ENCODE measurements at places on chromosomes 11 and 22.

- peak; percentile 52 for DNase-seq
- H3K4me1 ChIP-seq, result peaks cover 7% of the 10 kb centered on the region
- no peaks in the 10 kb centered on the region for H3K27me3 ChIP-seq
Observed at GRCh38 chr11:6531267-6531752, 34.2 kb downstream of the DNHD1 start.

GRCh38 chr11:20249378-20249777 is 89.1 kb upstream of the DBX1 start:
- no peaks in the 10 kb centered on the region for H3K27me3 ChIP-seq
- no peak overlapping the region for H3K4me3 ChIP-seq
- H3K4me1 ChIP-seq, result no peaks in the 10 kb centered on the region
- H3K36me3 ChIP-seq, result no peaks in the 10 kb centered on the region
- DNase-seq, result no peak

- DNase-seq, result no peak
- no peak overlapping the region for H3K4me3 ChIP-seq
- H3K4me1 ChIP-seq, result no peaks in the 10 kb centered on the region
- H3K27me3 ChIP-seq, result no peaks in the 10 kb centered on the region
- no peak overlapping the region for H3K27ac ChIP-seq
- no peaks in the 10 kb centered on the region for H3K36me3 ChIP-seq
Observed at GRCh38 chr11:97938789-97939188, 1082.0 kb upstream of the CNTN5 start.

DNA sequence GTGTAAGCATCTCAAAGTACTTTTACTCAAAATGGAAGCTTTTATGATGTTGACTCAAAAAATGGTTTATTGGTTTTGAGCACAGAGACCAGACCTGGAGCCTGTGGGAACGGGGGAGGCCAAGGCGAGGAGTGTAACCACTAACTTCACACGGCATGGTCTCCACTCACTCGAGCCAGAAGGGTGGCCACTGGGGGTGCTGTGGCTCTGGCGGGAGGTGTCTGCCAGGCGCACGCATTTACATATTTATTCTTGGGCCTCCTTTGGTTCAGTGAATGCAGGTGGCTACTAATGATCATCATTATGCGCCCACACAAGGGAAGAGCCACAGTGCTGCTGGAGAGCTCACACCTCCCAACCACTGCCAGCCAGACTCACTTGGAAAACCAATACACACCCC is 64.6 kb downstream of the FLRT1 start:
- H3K4me3 ChIP-seq, result no peak overlapping the region
- H3K36me3 ChIP-seq, result no peaks in the 10 kb centered on the region
- DNase-seq, result no peak
- H3K4me1 ChIP-seq, result no peaks in the 10 kb centered on the region

GRCh38 chr11:108069947-108070346 is 51.4 kb upstream of the ACAT1 start:
- H3K36me3 ChIP-seq, result peaks cover 20% of the 10 kb centered on the region
- peaks cover 17% of the 10 kb centered on the region for H3K4me1 ChIP-seq
- DNase-seq, result peak; percentile 14
- no peak overlapping the region for H3K4me3 ChIP-seq
- peak overlapping the region; percentile 50 for H3K27ac ChIP-seq

DNA sequence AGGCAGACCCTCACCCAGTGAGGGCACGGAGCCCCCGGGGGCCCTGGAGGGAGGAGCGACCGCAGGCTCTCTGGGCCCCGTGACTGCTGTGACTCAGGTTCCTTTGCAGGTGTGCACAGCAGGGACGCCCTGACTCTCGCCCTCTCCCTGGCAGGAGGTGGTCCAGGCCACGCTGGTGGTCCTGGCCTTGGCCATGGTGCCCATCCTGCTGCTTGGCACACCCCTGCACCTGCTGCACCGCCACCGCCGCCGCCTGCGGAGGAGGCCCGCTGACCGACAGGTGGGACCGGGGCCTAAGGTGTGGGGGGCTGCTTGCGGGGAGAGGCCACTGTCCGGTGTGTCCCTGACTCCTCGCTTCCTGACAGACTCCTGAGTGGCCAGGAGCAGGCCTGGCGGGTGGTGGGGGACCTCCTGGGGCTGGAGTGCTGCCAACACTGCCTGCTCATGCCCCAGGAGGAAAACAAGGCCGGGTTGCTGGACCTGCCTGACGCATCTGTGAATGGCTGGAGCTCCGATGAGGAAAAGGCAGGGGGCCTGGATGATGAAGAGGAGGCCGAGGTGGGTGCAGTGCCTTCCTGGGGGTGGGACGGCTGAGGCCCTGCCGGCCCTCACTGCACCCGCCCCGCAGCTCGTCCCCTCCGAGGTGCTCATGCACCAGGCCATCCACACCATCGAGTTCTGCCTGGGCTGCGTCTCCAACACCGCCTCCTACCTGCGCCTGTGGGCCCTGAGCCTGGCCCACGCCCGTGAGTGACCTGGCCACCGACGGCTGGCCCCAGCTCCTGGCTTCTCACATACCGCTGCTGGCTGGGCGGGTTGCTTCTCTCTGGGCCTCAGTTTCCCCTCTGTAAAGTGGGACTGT is 10.9 kb downstream of the TCIRG1 start:
- H3K27ac ChIP-seq, result no peak overlapping the region
- DNase-seq, result no peak
- no peaks in the 10 kb centered on the region for H3K27me3 ChIP-seq
- H3K36me3 ChIP-seq, result peaks cover 42% of the 10 kb centered on the region

DNA sequence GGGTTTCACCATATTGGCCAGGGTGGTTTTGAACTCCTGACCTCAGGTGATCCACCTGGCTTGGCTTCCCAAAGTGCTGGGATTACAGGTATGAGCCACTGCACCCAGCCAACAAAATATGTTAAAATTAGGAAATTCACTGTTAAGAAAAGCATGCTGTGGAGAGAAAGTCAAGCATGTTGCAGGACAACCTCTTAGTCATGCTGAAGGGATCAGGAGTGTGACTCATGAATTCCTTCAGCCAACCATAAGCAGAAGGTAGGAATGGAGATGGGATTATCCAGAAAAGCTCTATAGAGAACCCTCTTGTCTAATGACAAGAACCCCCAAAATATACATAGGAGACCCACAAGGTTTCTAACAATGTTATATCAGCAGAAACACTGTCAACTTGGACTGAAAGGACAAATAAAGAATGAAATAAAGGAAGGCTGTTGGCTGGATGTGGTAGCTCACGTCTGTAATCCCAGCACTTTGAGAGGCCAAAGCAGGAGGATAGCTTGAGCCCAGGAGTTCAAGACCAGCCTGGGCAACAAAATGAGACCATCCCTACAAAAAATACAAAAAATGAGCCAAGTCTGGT is 16.0 kb downstream of the MRTFA start:
- no peak overlapping the region for H3K27ac ChIP-seq
- H3K36me3 ChIP-seq, result no peaks in the 10 kb centered on the region
- no peak for DNase-seq
- H3K4me3 ChIP-seq, result no peak overlapping the region

DNA sequence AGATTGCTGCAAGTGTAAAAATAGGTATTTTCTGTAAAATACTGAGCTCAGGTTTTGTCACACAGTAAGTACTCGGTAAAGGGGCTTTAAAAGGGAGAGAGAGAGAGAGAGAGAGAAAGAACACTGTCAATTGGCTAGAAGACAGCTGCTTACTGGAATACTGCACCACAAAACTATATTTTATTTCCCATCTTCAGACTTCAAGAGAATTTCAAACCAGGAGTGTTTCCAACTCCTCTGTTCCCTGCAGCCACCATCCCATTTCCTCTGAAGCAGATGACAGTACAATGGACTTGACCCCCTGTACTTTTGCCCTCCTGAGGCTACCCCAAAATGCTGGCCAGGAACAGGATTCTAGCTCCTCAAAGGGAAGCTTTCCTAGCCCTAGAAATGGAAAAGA is 89.7 kb downstream of the RELT start:
- H3K4me3 ChIP-seq, result no peak overlapping the region
- no peak overlapping the region for H3K27ac ChIP-seq
- no peaks in the 10 kb centered on the region for H3K27me3 ChIP-seq
- DNase-seq, result no peak
- no peaks in the 10 kb centered on the region for H3K4me1 ChIP-seq
- no peaks in the 10 kb centered on the region for H3K36me3 ChIP-seq

- H3K4me1 ChIP-seq, result no peaks in the 10 kb centered on the region
- H3K4me3 ChIP-seq, result no peak overlapping the region
- no peak for DNase-seq
- no peaks in the 10 kb centered on the region for H3K27me3 ChIP-seq
Observed at GRCh38 chr22:32839831-32840584, 38.5 kb downstream of the TIMP3 start.

DNA sequence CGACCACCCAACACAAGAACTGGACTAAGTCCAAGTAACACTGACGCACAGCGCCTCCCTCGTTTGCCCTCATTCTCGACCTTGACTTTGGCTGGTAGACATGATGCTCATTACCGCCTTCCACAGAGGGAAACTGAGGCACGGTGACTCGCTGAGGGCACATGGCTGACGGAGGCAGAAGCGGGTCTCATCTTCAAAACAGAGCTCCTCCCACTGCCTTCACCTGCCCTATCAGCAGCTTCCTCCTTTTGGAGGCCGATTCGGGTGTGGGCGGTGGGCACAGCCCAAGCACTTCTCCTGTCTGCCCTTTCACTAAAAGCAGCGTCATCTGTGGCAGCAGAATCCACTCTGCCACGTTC is 2.0 kb upstream of the KMT5B start:
- H3K4me1 ChIP-seq, result peaks cover 35% of the 10 kb centered on the region
- H3K27ac ChIP-seq, result no peak overlapping the region
- H3K4me3 ChIP-seq, result no peak overlapping the region
- H3K27me3 ChIP-seq, result no peaks in the 10 kb centered on the region

DNA sequence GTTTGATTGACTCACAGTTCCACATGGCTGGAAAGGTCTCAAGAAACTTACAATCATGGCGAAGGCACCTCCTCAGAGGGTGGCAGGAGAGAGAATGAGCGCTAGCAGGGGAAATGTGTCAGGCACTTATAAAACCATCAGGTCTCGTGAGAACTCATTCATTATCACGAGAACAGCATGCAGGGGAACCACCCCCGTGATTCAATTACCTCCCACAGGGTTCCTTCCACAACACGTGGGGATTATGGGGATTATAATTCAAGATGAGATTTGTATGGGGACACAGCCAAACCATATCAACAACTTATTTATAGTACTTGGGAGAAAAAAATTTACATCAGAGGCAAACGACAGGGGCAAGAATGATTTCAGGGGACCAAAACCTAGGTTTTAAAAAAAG is 3.0 kb downstream of the ME3 start:
- H3K27ac ChIP-seq, result no peak overlapping the region
- peaks cover 8% of the 10 kb centered on the region for H3K4me1 ChIP-seq
- H3K27me3 ChIP-seq, result no peaks in the 10 kb centered on the region
- no peak overlapping the region for H3K4me3 ChIP-seq

DNA sequence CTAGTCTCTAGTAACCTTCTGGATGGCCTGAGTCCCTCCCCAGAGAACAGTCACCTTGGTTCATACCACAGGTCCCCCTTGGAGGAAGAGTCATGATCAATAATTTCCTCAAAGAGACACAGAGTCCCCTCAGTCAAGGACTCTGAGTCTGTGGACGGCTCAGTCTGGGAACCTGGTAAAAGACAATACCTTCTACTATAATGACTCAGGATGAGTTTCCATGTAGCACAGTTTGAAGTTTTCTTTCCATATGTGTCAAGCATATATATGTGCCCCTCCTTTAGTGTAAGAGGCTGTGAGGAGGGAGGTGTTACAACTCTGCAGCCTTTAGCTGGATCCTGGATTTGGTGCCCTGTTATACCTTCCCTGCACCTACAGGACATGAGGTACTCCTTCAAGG is 54.4 kb upstream of the TSKU start:
- no peak for DNase-seq
- no peak overlapping the region for H3K4me3 ChIP-seq

GRCh38 chr22:38027487-38027886 is 29.7 kb upstream of the PICK1 start:
- H3K27ac ChIP-seq, result no peak overlapping the region
- no peaks in the 10 kb centered on the region for H3K36me3 ChIP-seq
- H3K27me3 ChIP-seq, result no peaks in the 10 kb centered on the region
- H3K4me3 ChIP-seq, result no peak overlapping the region
- H3K4me1 ChIP-seq, result no peaks in the 10 kb centered on the region
- DNase-seq, result no peak

DNA sequence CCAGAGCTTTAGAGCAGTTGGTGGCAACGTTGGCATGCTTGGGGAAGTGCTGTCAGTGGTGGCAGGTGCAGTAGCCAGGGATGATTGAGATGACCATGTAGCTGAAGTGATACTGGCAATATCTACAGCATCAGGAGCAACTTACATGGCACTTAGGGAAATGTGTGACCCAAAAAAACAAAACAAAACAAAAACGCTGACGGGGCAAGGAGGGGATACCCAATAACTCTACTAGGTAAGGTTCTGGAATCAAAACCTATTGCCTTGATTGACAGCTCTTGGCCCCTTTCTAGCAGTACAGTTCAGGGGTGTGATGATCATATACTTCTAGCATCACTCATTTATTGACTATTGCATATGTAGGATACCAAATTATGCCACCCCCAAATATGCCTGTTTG is 312.6 kb downstream of the AASDHPPT start:
- H3K27me3 ChIP-seq, result no peaks in the 10 kb centered on the region
- no peak overlapping the region for H3K27ac ChIP-seq
- H3K4me3 ChIP-seq, result no peak overlapping the region
- DNase-seq, result no peak

DNA sequence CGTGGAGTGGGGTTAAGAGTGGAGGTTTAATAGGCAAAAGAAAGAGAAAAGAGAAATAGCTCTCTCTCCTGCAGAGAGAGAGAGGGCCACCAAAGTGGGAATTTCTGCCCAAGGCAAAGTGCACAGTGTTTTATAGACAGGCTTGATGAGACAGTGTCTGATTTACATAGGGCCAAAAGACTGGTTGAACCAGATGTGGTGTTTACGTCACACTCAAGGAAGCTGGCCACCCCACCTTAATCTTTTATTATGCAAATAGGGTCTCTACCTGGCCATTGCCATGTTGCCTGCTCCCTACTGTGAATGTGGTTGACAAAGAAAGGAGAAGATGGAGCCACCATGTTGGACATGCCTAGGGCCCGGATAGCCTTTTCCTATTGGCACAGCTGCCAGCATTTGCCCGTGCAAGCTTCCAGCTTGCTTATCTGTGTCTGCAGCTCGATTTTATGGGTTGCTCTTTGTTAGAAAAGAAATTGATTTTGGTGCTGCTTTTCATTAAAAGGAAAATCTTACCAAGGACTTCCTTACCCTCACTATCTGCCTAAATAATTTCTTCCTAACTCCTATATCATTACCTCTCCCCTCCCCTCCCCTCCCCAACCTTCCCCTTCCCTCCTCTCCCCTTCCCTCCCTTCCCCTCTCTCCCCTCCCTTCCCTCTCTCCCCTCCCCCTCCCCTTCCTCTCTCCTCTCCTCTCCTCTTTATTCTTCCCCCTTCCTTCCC is 436.0 kb downstream of the NELL1 start:
- no peak overlapping the region for H3K27ac ChIP-seq
- no peaks in the 10 kb centered on the region for H3K4me1 ChIP-seq
- no peak for DNase-seq
- no peaks in the 10 kb centered on the region for H3K27me3 ChIP-seq
- no peak overlapping the region for H3K4me3 ChIP-seq
- H3K36me3 ChIP-seq, result no peaks in the 10 kb centered on the region

GRCh38 chr11:64611869-64612646 is 21.0 kb downstream of the SLC22A12 start:
- no peak for DNase-seq
- H3K27ac ChIP-seq, result no peak overlapping the region
- H3K27me3 ChIP-seq, result no peaks in the 10 kb centered on the region
- H3K4me1 ChIP-seq, result peaks cover 7% of the 10 kb centered on the region
- no peaks in the 10 kb centered on the region for H3K36me3 ChIP-seq
- no peak overlapping the region for H3K4me3 ChIP-seq

All from CD4-positive, alpha-beta memory T cell (primary cell).